ENCODE measurements at places on chromosomes 5 and 9.

DNA sequence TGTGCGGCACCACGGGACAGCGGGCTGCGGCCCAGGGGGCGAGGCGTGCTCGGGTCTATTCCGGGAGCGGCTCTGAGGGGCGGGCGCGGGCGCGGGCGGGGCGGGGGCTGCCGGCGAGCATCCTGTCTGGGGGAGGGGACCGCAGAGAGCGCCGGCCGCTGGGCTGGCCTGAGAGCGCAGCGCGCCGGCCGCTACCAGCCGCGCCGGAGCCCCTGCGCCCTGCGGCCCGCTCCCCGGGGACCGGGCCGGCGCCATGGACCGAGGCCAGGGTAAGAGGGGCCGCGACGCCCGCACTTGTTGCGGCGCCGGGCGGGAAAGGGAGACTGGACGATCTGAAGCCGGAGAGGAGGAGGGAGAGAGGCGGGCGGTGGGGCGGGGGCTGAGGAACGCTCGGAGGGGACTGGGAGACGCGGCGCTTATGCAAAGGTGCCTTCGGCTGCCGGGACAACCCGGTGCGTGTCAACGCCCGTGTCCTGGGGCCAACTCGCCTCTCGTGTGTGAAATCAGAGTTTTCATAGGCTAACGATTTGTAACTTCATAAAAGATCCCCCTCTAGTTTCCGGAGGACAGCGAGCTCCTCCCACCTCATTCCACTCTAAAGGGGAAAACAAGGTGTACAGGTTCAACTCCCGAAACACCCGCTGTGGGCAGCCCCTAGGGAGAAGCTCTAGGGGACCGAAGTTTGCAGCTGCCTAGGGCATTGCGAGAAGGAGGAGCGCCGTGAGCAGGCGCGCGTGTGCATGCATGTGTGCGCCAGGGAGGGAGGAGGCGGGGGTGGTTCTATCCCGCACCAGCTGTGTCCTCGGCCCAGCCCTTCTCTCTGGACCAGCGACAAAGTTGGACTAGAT lies at the start of gene AFAP1L1:
Gene AFAP1L1 (plus strand): TSS at position 144 of the 848 bp plus-strand sequence. CDS start 110 bp downstream, at position 254.
- peak; percentile 69 for DNase-seq

DNA sequence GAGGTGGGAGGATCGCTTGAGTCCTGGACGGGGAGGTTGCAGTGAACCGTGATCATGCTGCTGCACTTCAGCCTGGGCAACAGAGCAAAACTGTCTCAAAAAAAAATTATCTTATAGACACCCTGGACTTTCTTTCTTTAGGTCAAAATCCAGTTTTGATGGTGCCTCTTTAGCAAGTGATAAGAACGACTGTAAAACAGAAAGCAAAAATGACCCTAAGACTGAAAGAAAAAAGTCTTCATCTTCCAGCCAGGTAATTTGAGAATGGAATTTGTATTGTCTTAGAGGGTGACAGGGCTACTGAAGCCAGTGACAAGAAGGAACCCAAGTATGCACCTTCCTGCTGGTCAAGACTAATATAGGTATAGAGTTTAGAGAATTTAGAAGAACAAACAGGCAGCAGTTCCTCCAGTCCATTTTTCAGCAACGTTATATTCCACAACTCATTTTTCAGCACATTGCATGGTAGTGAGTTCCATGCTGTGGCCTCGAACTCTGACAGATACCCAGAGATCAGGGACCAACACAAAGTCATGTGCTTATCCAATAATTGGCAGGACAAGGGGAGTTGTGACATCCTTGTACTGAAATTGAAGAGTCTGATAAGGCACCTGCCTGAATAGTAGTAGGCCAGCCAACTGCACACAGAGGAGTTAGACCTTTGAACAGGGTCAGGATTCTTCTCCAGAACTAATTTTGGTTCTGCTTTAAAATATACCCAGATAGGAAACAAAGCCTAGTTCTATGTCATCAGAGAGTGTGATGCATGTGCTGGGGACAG lies 46.5 kb downstream of the GRAMD2B start:
- DNase-seq, result no peak

- no peak for DNase-seq
These were observed 58.0 kb downstream of the CEP120 start for GRCh38 chr5:123365156-123365555.

GRCh38 chr9:129318121-129319075 lies 140.3 kb upstream of the IER5L start:
- DNase-seq, result no peak
